ENCODE measurements at places on chromosomes 16 and 17.

DNA sequence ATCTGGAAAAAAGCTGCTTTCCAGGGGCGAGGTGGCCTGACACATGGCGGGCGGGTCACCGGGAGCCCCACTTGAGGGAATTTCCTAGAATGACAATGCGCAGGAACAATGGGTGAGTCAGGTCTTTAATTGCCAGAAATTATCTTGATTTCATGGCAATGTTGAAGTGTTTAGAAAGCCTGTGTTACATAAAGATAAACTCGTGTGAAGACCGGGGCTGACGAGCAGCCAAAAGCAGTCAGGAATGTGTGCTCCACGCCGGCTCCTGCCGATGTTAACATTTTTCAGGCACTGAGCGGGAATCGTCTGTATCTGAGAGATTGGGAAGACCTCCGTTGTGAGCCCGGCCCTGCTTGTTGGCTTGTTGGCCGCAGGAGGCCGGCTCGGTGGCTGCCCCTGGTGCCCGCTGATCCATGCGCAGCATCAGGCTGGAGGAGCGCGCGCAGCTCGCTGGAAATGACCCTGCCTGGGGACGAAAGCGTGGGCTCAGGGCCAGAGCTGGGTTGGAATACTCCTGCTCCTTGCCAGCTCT is 353.1 kb downstream of the FOXL1 start:
- no peak for DNase-seq

- DNase-seq: no peak
Observed at GRCh38 chr17:45086865-45087503, 25.9 kb downstream of the NMT1 start.

DNA sequence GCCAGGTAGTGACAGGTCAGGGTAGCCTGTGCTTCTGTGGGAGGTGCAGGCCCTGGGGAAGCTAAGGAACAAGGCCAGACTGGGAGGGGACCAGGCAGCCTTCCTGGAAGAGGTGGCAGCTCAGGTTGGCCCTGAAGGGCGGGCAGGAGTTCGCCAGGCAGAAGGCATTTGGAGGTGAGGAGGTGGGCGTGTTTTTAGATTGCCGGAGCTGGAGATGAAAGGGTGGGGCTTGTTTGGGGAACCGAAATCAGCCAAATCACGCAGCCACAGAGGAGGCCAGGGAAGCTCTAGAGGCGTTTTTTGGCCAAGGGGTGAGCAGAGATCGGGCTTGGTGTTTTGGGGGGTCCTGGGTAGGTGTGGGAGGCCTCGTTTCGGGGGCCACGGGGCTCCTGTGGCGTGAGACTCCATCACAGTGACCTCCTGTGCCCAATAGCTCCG is 7.6 kb downstream of the ADCY7 start:
- no peak for DNase-seq

DNA sequence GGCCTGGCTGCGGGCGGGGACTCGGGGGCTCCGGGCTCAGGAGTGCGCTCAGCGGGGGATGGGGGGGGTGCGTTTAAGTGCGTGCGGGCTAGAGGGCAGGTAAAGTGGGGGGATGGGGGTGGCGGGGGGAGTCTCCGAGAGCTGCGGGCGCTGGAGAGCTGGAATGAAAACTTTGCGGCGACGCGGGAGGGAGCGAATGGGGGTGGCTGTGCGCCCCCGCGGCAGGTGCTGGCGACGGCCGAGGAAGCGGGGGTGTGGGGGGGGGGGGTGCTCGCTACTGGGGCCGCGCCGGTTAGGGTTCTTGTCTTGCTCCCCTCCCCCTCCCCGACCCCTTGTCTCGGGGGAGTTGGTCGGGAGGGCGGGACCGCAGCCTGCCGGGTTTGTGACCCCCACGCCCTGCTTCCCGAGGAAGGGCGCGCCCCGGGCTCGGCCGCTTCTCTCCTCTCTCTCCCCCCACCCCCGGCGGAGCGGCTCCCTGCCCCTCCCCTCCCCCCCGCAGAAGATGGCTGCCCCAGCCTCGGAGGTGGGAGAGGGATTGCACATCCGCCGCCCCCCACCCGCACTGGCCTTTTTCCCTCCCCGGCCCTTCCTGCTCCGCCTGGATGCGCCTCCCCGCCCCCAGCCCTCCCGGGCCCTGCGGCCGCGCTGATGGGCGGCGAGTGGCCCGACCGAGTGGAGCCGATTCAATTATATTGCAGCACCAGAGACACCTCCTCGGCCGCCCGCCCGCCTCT is 649 bp downstream of the GSE1 start:
- DNase-seq: no peak

GRCh38 chr16:23408823-23409298 is 44.1 kb downstream of the COG7 start:
- no peak for DNase-seq

- no peak for DNase-seq
Observed at GRCh38 chr16:29835926-29836325, 15.7 kb downstream of the MVP start.

GRCh38 chr16:2280461-2280860 is 12.5 kb upstream of the RNPS1 start:
- DNase-seq: no peak

GRCh38 chr16:68873635-68874471 is 30.5 kb downstream of the TANGO6 start:
- no peak for DNase-seq

DNA sequence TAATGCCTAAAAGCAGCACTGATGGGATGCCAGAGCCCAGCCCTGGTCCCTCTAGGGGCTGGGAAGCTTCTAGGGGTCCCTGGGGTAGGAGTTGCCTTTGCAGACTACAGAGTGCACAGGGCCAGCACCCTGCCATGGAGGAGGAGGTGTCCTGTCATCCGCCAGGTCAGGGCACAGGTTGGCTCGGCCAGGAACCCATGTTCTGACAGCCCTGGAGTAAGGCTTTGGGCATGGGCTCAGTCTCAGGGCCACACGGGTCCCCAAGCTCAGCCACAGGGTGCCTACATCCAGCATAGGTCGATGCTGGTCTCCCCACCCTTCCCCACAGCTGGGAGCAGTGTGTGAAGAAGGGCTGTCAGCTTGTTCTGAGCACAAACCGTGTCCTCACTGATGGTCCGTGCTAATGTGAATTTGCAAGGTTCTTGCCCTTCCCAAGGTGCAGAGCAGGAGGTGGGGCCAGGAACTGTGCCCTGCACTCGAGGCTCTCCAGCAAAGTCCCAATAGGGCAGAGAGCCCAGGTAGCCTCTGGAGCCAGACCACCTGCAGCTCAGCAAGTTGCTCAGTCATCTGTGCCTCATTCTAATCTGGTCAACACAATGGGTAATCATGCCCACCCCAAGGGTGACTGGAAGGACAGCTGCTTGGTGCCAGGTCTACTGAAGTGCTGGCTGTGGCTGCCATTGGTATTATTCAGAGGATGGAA is 72.8 kb downstream of the AMFR start:
- DNase-seq: no peak

DNA sequence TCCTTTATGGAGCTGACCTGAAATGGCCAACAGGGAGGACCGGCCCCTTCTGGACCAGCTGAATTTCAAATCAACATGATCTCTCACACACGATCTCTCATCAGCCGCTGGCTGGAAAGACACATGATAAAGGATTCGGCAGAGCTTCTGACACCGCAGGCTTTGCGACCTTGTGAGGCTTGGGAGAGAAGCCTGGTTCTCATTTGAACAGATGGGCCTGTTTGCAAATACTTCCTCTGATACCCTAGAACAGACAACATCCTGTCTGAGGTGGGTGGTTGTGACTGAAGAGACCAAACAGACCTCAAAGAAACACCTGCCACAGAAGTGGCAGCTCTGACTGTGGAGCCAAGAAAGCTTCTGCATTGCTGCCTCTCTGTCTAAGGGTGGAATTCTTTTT is 77.9 kb upstream of the SDK2 start:
- DNase-seq: no peak

DNA sequence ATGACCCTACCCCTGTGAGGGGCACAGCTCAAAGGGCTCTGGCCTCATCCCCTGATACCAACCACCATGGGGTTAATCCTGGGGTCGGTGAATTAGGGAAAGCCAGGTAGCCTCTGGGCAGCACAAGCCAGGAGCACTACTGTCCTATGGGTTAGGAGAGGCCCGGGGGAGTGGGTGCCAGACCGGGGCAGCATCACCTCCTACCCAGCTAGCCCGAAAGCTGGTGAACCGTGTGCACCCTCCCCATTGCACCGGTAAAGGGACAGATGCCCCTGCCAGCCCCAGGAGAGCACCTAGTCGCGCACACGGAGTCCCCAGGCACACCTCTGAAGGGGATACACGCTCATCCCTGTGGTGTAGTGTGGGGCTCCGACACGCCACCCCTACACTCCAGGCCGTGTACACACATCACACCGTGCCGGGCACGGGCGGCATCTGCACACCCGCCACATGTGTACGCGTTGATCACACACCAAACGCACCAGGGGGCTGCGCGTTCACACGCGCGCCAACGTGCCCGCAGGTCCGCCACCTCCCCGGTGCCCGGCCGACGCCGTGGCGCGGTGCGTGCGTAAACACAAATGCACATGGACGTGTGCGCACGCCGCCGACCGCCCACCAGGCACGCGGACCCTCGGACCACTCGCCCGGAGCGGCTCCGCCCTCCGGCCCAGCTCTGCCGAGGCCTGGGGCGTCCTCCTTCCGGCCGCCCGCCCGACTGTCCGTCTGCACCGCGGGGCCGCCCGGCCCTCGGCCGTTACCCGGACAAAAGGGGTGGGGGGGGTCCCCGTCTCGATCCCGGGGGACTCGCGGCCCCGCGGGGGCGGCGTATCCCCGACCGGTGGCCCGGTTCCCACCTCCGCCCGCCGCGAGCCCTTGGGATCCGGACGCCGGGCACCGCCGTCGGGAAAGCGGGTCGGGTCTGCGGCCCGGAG is 785 bp downstream of the UBALD1 start:
- DNase-seq: no peak

DNA sequence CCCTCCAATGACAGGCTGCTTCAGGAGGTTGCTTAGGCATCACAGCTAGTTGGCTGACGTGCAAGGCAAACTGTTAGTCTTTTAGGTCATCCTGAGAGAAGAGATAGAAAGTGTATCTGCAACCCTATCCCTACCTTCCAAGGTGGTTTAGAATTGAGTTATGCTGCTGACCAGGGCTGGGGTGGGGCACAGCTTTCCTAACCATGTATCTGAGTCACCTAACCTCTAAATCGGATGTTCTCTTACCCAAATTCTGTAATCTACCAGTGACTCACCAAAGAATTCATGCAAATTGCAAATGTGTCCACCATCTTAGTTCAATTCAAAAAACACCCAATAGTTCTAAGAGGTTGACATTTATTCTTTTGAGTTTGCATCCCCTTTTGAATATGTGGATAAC is 107.2 kb upstream of the DYNLRB2 start:
- DNase-seq: no peak

DNA sequence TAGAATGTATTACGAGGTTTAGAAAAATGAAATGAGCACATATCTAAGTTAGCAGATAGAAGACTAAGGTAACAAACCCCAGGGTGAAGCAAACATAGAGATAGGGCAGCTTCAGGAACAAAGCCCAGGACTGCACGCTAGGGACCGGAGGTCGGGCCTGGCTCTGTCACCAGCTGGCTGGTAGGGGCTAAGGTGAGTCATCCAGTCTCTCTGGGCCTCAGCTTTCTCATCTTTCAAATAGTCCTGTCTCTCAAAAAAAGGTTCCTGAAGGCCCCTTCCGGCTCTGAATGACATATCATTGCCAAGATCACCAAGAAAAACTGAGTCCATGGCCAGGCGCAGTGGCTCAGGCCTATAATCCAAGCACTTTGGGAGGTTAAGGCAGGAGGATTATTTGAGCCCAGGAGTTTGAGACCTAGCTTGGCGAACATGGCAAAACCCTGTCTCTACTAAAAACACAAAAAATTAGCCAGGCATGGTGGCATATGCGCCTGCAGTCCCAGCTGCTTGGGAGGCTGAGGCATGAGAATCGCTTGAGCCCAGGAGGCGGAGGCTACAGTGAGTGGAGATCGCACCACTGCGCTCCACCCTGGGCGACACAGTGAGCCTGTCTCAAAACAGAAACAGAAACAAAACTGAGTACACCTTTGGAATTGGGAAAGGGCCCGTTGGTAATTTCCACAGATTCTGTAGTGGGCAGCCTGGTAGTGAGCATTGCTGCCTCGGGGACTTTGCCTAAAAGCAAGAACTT is 26.0 kb downstream of the PKD1L3 start:
- DNase-seq: no peak

DNA sequence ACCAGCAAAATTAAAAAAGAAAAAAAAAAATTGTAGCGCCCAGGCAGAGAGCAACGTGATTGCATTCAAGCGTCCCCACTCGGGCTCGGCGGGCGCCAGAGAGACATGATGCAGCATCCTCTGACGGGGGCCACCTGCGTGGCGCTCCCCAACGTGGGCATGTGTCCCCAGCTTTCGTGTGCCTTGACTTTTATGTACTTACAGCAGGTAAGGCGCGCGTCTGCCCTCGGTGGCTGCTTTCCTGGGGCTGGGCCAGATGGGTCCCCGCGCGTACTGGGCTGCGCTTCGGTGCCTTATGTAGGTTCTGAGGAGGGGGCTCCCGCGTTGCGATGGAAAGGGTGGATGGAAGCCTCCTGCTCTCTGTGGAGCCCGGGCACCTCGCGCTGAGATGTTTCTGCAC is 28.4 kb upstream of the RBFOX1 start:
- DNase-seq: no peak

- DNase-seq: no peak
Observed at GRCh38 chr16:69094501-69094900, 11.0 kb upstream of the HAS3 start.

GRCh38 chr17:77394540-77395295 is 253.9 kb downstream of the SEC14L1 start:
- DNase-seq: no peak

DNA sequence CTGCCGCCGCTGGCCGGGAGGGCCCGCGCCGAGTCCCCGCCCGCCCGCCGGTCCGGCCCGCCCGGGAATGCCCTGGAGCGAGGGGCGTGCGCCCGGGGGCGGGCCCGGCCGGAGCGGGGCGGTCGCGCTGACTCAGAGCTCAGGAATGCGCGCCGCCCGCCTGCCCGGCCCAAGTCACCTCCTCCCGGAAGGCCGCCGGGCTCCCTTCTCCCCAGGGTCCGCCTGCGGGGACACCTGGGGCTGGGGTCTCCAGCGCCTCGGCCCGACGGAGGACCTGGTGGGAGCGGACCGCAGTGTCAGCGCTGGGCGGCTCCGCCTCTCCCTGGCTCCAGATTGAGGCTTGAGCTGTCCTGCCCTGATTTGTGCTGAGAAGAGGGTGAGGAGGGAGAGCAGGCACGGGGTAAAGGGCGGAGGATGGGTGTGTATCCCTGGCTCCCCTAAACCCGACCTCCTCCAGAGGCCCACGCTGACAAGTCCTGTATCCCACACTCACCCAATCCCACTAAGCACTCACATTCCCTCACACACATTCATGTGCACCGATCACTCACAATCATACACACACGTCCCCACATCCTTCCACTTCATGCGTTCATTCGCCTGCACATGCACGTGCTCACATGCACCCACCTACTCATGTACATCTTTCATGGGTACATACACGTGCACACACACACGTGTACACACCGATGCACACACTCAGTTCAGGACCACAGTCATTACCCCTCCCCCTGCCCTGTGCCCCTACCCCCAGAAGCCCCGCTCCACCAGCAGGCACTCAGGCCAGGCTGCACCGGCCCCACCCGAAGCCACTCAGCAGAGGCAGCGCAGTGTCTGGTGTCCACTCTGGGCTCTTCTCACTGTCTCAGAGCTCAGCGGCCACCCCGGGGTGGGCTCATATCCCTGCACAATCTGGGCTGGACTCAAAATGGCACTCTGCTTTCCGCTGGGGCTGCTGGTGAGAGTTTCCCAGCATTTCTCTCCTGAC is at the start of gene RHBDF1:
Gene RHBDF1, minus strand, starts transcription at position 71 of the 988 bp plus-strand sequence. CDS start 7,616 bp downstream, outside the sequence.
- DNase-seq: no peak
